ENCODE measurements at places on chromosomes 16 and 17.

- DNase-seq, result no peak
Observed at GRCh38 chr16:1914084-1914608, 4.1 kb downstream of the HS3ST6 start.

DNA sequence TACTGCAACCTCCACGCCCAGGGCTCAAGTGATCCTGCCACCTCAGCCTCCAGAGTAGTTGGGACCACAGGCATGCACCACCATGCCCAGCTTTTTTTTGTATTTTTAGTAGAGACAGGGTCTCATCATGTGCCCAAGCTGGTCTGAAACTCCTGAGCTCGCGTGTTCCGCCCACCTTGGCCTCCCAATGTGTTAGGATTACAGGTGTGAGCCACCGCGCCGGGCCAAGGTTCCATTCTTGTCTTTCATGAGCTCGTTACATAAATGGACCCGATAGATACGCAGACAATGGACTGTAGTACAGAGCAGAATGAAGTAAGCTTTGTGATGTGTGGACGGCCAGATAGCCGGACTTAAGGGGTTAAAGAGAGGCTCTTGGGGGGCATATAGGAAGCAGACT lies 19.3 kb downstream of the UBN1 start:
- no peak for DNase-seq

- DNase-seq, result no peak
Observed at GRCh38 chr17:74528491-74529199, 2.6 kb downstream of the CD300LB start.

- peak; percentile 8 for DNase-seq
Observed at GRCh38 chr16:80824623-80825364, 20.4 kb upstream of the CDYL2 start.
